ENCODE measurements at places on chromosomes 1 and 21.

GRCh38 chr1:91650764-91651163 is 150.1 kb downstream of the CDC7 start:
- DNase-seq: peak; percentile 4

DNA sequence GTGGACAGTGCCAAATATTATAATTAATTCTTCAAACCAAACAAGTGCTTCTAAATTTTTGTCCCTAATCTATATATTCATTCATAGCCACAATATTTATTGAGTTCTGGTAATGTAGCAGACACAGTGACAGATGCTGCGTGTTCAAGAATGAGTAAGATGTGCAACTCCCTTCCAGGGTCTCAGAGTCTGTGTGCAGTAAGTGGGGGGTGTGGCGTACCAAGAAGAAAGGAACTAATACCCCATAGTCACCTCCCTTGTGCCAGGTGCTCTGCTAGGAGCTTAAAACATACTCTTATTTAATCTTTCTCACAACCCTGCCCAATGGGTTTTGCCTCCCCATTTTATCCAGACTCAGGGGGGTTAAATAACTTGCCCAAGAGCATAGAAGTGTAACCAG is 358.7 kb downstream of the BARHL2 start:
- DNase-seq: no peak

DNA sequence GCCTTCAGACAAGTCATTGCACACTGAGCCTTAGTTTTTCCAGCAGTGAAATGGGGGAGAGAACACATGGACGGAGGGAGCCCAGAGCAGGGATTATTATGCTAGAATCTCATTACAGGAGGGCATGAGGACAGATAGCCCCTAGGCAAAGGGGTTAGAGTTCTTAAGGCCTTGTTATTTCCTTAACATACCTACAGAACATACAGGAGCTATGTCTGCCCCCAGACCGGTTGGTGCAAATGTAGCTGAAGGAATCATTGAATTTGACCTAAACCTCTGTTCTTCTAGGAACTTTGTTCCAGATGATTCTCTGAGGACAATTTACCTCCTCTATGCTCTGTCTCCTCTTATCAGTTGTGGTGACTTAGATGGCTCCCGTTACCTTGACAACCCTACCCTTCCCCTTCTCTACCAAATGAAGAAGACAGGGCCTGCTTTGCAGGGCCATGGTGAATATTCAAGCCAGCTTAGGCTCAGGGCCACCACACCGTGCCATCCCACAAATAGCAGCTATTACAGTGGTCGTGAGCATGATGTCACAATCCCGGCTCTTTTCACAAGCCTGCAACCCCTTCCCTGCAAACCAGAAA is 156.9 kb downstream of the IGSF21 start:
- no peak for DNase-seq

DNA sequence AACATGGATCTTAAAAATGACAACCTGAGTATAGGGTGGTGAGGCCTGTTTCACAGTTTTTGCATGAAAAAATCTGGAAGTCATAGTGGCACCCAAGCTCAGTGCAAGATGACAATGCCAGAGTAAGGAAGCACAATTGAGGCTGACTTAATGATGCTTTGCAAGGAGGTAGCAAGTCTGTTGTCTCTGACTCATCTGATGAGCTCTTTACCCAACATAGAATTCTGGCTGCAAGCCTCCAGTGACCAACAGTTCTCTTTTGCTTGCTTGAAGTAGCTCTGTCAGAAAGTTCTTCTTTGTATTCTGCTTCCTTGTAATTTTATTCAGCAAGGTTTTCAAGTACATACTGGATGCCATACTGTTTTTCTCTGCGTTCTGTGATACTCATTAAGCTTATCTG is 117.1 kb downstream of the FOXD2 start:
- no peak for DNase-seq

Measured in NCI-H1694 (cell line).